ENCODE measurements at places on chromosomes 13 and 19.
A peak's percentile ranks its signal among the peaks of the same experiment; 100 is the strongest.

DNA sequence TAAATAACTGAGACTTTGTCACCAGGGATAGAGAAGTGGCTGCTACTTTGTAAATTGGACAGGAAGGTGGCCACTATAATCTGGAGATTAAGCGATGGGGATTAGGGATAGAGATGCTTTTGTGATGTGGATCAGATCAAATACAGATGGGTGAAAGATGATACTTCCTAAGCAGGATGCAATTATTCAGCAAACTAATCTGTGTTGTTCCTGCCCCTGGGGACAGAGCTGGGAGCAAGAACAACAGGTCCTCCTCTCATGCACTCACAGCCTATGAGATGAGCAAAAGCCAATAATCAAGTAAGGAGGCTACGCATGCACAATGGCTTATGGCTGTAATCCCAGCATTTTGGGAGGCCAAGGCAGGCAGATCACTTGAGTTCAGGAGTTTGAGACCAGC, 4.6 kb downstream of the RGL3 start:
- no peak for DNase-seq

- no peak for DNase-seq
Measured at GRCh38 chr13:112990783-112991182, 21.8 kb downstream of the MCF2L start.

GRCh38 chr19:1651568-1652291, 685 bp downstream of the TCF3 start:
- no peak for DNase-seq

DNA sequence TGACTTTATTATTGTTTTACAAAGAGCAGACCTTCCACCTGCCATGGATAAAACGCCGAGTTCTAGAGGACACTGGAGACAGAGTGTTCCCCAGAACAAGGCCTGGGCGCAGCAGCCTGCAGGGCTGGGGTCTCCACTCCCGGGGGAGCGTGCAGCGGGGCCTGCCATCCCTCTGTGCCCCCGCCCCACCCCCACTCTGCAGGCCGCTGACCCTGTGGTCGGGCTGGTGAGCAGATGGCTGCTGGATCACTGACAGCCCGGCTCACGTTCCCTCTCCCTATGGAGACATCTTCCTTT, 8.6 kb upstream of the PTBP1 start:
- DNase-seq, result no peak

- no peak for DNase-seq
Measured at GRCh38 chr19:49389406-49389805, 1.4 kb downstream of the KASH5 start.

DNA sequence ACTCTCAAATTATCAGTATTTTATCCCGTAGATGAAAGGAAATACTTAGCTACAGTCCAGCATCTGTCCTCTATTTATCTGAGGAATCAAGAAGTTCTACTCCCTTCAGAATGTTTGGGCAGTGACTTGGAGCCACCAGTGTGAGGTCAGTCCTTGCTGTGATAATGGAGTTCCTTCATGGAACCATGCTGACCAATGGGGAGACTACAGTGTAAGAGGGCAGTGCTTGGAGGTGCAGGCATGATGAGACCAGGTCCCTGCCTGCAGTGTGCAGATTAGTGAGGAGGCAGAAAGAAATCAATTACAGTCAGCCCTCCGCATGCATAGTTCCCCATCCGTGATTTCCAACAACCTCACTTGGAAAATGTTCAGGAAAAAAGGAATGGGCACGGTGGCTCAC, at the start of gene C19orf18:
C19orf18 (minus strand) TSS at position 101 of the 400 bp plus-strand sequence. CDS start 102 bp downstream, outside the sequence.
- no peak for DNase-seq

GRCh38 chr13:112623051-112623711, 35.2 kb upstream of the TUBGCP3 start:
- no peak for DNase-seq

DNA sequence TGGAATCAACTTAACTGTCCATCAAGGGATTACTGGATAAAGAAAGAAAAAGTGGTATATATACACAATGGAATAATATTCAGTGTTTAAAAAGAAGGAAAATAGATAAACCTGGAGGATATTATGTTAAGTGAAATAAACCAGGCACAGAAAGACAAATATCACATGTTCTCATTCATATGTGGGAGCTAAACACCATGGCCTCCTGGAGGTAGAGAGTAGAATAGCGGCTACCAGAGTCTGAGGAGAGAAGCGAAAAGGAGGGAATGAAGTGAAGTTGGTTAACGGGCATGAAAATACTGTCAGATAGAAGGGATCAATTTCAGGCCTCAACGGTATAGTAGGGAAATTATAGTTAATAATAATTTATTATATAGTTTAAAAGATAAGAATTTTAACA, 147.5 kb upstream of the OBI1 start:
- no peak for DNase-seq

GRCh38 chr13:113742000-113742441, 17.0 kb upstream of the TMEM255B start:
- peak; percentile 29 for DNase-seq

- DNase-seq, result no peak
Measured at GRCh38 chr13:39044536-39044935, 6.3 kb downstream of the NHLRC3 start.

GRCh38 chr13:45073809-45074208, 46.5 kb upstream of the GTF2F2 start:
- no peak for DNase-seq

GRCh38 chr13:94706843-94707399, 5.4 kb downstream of the SOX21 start:
- DNase-seq, result no peak

DNA sequence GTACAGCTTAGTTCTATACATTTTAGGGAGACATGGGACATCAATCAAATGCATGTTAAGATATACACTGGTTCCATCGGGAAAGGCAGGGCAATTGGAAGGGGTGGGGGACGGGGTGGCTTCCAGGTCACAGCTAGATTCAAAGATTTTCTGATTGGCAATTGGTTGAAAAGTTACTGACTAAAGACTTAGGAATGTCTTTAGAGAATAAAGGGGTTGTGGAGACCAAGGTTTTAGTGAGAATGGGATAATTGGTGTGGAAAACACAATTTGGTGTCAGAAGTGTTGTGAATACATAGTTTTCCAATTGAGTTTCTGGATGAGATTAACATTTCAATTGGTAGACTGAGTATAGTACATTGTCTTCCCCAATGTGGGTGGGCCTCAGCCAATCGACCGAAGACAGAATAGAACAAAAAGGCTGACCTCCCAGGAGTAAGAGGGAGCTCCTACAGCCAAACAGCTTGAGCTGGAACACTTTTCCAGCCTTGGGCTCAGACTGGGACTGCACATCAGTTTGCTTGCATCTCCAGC, 988 bp upstream of the CCDC169 start:
- no peak for DNase-seq

GRCh38 chr13:112885782-112886268, 83.2 kb upstream of the MCF2L start:
- no peak for DNase-seq

GRCh38 chr13:110689711-110690110, 16.2 kb downstream of the CARS2 start:
- no peak for DNase-seq

- peak; percentile 30 for DNase-seq
Measured at GRCh38 chr19:16185768-16186123, 536 bp downstream of the FAM32A start.

- DNase-seq, result no peak
Measured at GRCh38 chr19:3984584-3984907, 717 bp downstream of the EEF2 start.

DNA sequence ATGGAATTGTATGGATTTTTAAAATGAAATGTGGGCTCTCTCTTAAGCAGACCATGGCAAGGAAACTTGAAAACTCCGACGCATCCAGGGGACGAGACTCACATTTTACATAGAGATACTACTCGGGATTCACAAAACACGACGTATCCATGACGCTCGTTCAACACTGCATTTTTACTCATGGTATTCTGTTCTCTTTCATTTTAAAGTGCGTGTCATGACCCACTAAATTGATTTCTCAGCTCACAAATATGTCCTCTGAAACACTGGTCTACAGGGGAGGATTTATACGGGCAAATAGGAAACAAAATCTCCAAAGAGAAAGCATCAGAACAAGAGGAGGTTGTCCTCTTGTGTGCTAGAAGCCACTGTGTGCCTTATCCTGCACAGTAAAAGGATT, 523.5 kb downstream of the MYO16 start:
- no peak for DNase-seq

DNA sequence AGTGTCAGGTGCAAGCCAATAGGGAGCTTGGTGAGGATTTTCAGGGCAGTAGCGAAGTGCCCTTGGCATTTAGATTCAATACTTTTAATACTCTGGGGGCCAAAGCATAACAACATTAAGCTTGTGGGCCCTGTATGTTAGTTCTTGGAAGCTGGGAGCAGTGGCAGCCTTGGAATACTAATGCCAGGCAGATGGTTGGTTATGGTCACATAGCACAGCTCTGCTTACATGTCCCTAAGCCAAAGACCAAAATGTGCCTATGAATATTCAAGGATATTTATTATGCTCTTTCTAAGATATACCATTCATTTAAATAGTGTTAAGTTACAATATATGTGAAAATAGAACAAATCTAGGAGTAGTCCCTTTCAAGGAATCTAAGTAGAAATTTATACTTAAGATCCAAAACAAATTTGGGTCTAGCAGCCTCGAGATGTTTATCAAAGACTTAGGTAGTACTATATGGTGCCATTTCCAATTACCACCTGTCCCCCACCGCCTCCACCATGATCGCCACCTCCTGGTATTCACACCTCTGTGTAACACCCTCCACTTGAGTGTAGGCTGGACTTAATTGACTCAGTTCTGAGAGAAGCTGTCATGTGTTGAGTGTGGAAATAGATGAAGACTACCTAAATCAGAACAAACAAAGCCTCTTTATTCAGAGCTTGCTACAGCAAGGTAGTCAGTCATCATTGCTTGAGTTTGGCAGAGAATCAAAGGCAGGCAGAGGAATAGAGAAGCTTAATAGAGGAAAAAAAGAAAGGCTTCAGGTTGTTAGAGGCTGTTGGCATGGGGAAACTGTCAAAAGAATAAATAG, 261.0 kb downstream of the GPC5 start:
- DNase-seq, result no peak

DNA sequence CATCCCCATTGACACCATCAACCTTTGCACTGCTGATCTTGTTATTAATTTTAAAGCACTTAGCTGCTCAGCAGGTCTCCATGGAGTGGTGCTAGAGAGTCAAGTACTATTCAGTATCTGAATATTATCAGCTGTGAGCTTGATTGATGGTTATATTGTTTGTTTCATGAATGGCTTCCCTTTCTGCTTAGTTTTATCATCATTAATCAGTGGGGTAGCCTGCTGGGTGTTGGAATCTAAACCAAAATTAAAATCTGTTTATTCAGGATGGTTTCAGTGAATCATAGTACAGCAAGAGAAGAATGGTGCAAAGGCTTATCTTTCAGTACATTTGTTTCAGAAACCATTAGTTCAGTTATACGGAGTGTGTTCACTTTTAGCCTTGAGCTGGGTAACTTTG, 42.5 kb upstream of the SCEL start:
- DNase-seq, result no peak

GRCh38 chr19:763181-763580, 12.3 kb downstream of the MISP start:
- no peak for DNase-seq

DNA sequence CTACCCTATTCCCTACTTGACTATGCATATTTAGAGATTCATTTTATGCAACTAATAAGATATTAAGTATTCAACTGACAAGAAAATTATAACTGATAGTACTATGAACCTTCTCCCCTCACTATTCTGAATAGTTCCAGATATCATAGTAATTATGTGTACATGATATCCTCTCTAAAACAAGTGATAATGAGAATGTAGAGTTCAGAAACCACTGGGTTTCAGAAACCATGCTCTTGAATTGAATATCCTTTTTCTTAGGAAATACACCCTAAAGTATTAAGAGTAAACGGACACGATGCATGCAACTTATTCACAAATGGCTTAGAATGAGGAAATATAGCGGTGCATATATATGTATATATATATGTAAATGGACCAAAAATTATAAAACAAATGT, 160.9 kb downstream of the TBC1D4 start:
- DNase-seq, result no peak

DNA sequence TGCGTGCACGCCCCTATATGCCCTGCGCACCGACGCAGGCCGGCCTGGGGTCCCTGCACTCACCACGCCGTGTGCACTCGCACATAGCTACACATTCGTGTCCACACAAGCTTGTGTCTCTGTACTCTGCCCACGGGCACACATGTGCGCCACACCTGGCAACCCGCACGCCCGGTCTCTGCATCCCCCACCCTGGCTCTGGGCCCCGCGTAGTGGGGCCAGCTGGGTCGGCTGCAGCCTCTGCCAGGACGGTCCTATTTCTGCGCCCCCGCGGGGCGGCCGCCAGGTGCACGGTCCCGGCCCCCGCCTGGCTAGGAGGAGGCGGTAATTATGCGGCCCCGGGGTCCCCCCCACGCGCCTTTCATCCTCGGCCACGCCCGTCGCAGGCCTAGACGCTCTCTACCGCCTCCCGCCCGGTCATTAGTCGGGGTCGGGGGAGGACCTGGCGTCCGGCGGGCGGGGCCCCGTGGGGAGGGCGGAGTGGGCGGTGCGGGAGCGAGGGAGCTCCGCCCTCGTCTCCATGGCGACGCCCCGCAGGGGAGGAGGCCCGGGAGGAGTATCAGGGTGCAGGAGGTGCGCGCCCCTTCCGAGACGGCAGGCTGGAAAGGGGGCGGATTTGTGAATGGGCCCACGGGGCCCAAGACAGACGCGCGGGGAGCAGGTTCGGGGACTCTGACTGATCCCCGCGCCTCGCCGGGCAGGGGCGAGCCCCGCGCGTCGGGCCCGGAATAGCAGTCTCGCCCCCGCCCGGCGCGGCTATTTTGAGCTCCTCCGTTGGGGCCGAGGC, 2.8 kb upstream of the CIRBP start:
- peak; percentile 89 for DNase-seq

DNA sequence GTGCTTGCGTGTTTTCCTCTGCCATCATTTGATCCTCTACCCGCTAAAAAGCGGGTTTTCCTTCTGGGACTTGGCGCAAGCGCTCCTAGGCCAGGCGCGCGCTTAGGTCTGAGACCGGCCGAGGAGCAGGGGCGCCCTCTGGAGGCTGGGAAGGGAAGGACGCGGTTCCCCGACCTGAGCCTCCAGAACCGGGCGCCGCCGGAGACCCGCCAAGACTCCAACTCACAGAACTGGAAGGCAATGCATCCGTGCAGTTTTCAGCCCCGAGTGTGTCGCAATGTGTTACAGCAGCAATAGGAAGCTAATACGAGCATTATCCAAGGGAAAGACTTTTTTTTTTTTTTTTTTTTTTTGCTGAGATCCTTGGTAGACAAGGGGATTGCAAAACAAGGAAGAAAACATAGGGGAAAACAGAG, 190.9 kb downstream of the COL4A1 start:
- DNase-seq, result no peak
